Activated CD8-positive, alpha-beta memory T cell treated with anti-CD3 and anti-CD28 coated beads for 1 hour (primary cell): ENCODE measurements at places on chromosomes 3 and 15.

DNA sequence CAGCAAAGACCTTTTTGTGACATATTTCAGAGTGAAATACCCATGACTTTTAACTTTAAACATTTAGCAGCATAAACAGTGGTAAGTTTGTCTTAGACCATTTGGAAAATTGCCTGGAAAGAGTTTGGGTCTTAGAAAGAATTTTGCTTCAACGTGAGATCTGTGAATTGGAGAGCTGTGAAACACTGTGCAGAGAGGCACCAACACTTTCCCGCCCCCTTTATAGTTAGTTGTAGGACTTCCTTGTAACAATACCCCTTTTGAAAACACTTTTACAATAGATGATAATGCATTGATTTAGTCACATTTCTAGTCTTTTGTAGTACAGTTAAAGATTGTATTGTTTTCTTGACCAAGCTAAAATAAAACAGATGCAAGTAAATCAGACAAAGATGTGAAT is 43.5 kb upstream of the MBNL1 start:
- DNase-seq = no peak

- DNase-seq = no peak
These were observed 573.3 kb downstream of the EPHB1 start for GRCh38 chr3:135368316-135368715.

DNA sequence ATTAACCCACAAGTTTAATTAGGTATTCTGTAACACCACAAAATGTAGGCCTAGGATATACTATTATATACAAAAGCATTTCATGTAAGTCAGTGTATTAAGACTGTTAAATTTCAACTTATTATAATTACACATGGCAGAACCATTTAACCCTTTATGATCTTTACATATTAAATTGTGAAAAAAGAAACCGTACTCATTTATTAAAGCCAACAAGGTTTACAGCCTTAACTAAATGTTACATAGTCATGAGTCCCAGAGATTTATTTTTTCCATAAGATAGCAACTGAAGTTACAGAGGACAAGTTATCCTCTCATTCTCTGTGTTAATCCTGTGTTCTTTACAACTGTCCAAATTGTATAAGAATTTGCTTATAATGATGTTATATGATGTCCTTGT is 615.8 kb upstream of the AGTR1 start:
- DNase-seq = no peak

- DNase-seq = no peak
These were observed 34.1 kb upstream of the FBLN2 start for GRCh38 chr3:13514639-13515435.

- no peak for DNase-seq
These were observed 2.3 kb downstream of the FEZF2 start for GRCh38 chr3:62370858-62371719.

DNA sequence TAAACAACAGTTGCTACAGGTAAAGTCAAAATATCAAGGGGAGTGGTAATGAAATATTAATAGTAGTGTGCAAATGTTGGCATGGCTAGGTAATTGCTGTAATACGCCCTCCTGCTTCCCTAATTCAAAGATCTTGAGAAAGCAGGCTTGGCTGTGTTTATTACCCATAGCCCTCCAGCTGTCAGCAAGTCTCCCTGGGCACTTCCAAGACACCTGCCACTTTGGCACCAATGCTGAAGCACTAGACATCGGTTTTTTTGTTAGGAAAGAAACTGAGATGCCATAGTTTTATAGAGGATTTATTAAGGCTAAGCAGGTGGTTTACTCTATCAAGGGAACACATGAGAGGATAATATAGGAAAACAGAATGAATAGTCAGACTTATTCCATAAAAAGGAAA is 64.4 kb downstream of the P2RY1 start:
- DNase-seq = no peak

- DNase-seq = no peak
These were observed 138.5 kb downstream of the CHSY1 start for GRCh38 chr15:101113114-101114005.

GRCh38 chr15:101455291-101456025 is 34.0 kb downstream of the PCSK6 start:
- DNase-seq = no peak

- DNase-seq = peak; percentile 43
These were observed 27.3 kb downstream of the STARD5 start for GRCh38 chr15:81296673-81297072.
